Fibroblast of villous mesenchyme (primary cell): ENCODE measurements at places on chromosomes 2 and 18. TPM values are rescaled to one million over a fixed set of nuclear protein-coding genes. Genes with fewer than 3 reads are reported as not detected.

DNA sequence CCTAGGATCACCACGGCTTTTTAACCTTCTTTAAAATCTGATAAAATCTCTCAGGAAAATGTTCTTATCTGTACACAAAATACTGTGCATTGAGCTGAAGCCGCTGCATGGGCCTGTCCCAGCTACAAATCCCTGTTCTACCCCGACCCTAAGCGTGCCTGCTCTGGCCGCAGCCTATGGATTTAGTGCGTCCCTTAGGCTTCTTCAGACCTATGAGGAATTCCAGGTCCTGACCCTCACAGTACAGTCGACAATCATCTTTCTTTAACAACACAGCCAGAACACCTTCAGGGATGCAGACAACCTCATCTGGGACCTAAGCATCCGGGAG, 477 bp upstream of the WDCP start:
- no peak for DNase-seq

- no peak for DNase-seq
Measured at GRCh38 chr2:177264209-177264692, 276 bp downstream of the NFE2L2 start.

- no peak for DNase-seq
Measured at GRCh38 chr2:217026161-217026560, 166.3 kb upstream of the TNP1 start.

- DNase-seq: peak; percentile 29
Measured at GRCh38 chr2:189049709-189050164, 75.6 kb downstream of the COL3A1 start.

DNA sequence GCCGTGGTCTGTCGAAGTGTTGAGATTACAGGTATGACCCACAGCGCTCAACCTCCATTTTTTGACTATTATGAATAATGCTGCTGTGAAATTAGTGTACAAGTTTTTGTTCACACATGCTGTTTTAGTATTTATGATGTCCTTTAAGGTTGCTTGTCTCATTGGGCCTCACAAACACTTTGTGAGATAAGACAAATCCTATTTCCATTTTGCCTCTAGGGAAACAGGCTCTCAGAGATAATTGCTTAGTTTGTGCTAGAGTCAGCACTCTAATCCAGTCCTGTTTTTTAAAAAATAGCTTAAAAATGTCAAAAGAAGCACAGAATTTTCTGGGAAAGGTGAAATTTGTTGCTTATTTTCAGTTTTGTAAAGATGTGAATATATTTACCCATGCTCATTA, 43.3 kb upstream of the CUL3 start:
- DNase-seq: no peak

- no peak for DNase-seq
Measured at GRCh38 chr2:147351784-147352183, 493.0 kb upstream of the ACVR2A start.

GRCh38 chr2:18384242-18384641, 176.2 kb downstream of the RDH14 start:
- DNase-seq: peak; percentile 45

GRCh38 chr2:95328358-95329125, 31.4 kb downstream of the KCNIP3 start:
- no peak for DNase-seq

- DNase-seq: peak; percentile 74
Measured at GRCh38 chr18:45580127-45580526, 35.1 kb upstream of the SLC14A2 start.

DNA sequence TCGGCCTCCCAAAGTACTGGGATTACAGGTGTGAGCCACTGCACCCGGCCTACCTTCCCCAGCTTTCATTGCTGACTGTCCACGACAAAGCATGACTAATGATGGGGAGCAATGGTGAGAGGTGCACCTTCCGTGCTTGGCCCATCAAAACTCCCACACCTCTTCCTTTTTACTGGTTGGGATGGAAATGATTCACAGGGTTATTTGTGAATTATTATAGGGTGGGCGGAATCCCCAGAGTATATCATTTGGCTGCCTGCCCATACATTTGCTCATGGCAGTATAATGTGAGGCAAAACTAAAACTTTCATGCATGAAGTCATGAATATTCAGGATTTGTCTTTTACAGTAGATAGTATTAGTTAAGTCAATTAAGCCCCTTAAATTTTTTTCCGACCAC, 334.2 kb upstream of the NETO1 start:
- DNase-seq: no peak

- no peak for DNase-seq
Measured at GRCh38 chr18:23121133-23121532, 14.2 kb upstream of the CABLES1 start.

- peak; percentile 56 for DNase-seq
Measured at GRCh38 chr2:44233450-44234128, 41.7 kb upstream of the SLC3A1 start.

DNA sequence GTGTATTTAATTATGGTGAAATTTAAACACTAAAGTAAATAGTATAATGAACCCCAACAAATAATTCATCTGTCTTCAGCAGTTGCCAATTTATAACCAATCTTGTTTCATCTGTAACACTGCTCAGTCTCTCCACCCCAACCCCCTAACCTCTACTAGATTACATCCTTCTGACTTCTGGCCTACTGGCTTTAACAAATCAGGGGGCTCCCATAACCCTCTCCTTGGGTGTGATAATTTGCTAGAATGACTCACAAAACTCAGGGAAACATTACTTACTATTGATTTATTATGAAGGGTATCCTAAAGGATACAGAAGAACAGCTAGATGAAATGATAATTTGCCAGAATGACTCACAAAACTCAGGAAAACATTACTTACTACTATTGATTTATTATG, 50.7 kb downstream of the PIK3C3 start:
- DNase-seq: no peak

DNA sequence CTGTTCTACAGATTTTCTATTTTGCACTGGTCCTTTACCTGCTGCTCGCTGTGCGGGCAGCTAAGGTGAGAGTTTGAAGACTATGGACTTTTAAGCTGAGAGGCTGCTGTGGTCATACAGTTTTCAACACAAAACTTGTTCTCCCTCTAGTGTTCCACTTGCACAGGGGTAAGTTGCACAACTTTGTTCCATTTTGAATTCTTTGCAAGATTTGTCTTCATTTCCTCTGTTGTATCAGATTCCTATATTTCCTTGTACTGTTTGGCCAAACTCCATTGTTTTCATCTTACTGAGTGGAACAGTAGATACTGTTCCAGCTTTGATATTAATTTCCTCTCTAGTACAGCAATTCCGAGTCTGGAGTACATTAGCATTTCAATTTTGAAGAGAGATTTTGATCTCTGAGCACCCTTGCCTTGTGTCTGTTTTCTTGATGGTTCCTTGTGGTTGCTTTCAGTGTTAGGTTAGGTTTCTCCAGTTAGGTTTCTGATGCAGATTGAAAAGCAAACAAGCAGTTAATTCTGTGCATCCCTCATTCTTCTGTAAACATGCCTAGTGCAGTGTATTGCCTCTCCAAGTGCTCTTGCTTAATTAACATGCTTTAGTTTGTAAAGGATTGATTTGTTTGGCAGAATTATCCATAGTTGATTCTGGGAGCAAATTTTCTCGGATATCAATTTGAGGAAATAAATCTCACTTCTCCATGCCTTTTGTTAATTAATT, 188.8 kb downstream of the PTPRM start:
- peak; percentile 41 for DNase-seq

GRCh38 chr2:217685255-217685605, 317.6 kb downstream of the TNS1 start:
- peak; percentile 98 for DNase-seq

- peak; percentile 85 for DNase-seq
Measured at GRCh38 chr2:227450926-227451654, 20.9 kb upstream of the AGFG1 start.

GRCh38 chr2:145595296-145595695, 1075.4 kb upstream of the ZEB2 start:
- peak; percentile 60 for DNase-seq

GRCh38 chr2:46829231-46829995, 86.2 kb downstream of the MCFD2 start:
- no peak for DNase-seq

DNA sequence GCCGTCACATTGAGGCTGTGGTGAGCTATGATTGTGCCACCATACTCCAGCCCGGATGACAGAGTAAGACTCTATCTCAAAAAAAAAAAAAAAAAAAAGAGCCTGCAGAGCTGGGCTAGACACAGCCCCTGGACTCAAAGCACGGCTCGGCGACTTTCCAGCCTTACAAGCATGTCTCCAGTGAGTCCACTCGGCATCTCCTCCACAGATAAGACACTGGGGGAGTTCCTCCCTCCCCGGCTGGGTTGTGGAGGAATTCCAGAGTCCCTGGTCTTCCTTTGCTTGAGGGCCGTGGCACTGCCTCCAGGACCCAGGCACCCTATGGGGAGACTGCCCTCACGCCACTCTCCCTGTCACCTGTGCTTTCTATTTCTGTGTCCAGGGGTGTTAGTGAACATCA, 30.9 kb upstream of the RPL31 start:
- no peak for DNase-seq

DNA sequence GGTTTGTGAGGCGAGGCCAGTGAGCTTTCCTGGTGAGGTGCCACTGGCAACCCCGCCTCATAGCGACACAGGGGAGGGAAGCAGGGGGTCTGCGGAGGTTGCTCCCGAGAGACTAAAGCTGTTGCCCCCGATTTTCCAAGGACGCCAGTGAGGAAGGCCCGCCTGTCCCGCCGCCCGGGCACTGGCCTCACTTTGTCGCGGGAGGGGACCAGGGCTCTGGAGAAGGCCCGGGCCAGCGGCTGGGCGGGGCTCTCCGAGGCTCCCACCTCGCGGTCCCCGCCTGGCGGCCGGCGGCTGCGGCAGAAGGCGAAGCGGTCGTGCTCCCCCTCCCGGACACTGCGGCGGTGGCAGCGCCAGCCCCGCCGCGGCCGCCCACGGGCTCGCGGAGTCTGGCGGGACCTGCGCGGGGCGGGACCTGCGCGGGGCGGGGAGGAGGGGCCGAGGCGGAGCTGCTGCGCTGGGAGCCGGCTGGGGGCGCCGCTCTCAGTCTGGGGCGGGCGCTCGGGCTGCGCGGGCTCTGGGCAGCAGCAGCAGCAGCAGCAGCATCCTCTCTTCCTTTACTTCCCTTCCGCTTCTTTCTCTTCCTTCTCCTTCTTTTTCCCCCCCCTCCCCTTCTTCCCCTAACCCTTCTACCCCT, at the start of gene MAP2:
Gene MAP2 (plus strand): TSS at position 486 of the 637 bp plus-strand sequence. CDS start 229,124 bp downstream, outside the sequence.
- peak; percentile 62 for DNase-seq

GRCh38 chr18:8507915-8508705, 101.1 kb upstream of the RAB12 start:
- no peak for DNase-seq

DNA sequence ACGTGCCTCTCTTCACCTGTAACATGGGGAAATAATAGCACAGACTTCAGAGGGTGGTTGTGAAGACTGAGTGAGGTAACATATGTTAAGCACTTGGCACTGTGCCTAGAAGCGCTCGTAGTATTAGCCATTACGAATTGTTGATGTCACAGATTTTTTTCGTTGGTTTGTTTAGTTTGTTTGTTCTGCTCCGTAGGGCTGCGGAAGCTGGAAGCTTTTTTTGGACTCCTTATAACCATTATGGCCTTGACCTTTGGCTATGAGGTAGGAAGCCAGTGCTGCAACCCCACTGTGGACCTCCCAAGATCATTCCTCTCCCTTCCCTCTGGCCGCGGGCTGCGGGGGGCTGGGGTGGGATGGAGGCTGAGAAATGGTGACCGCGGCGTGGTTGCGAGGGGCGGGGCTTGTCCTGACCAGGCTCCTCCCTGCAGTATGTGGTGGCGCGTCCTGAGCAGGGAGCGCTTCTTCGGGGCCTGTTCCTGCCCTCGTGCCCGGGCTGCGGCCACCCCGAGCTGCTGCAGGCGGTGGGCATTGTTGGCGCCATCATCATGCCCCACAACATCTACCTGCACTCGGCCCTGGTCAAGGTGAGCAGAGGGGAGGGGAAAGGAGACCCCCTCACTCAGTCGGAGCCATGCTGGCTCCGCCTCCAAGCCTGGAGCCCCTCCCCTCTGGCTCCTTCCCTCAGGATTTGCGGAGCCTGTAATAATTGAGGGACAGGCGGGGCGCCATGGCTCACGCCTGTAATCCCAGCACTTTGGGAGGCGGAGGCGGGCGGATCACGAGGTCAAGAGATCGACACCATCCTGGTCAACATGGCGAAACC, 5.5 kb downstream of the SLC11A1 start:
- peak; percentile 88 for DNase-seq

DNA sequence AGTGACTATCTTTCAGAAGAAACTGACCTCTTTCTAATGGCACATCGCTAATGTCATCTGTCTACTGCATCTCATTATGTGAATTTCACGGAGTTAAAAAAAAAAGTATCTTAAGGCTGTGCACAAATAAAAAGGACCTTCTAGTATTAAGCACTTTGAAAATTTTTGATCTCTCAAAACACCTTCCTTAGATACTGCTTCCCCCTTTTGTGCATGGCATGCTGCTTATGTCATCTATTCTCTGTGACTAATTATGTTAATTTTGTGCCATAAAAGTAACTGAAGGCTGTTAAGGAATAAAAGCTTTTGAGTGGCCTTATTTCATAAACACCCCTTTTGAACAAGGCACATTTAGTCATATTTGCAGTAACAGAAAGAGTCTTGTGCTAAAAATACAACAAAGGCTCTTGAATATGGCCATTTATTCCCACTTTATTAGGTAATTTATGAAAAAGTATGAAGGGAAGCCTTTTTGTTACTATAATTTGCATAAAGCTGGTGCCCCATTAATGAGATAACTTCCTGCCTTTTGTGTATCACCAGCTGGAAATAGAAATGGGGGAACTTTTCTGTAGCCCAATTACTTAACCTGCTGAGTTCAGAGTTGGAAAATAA, 1412.0 kb upstream of the ZEB2 start:
- DNase-seq: no peak

DNA sequence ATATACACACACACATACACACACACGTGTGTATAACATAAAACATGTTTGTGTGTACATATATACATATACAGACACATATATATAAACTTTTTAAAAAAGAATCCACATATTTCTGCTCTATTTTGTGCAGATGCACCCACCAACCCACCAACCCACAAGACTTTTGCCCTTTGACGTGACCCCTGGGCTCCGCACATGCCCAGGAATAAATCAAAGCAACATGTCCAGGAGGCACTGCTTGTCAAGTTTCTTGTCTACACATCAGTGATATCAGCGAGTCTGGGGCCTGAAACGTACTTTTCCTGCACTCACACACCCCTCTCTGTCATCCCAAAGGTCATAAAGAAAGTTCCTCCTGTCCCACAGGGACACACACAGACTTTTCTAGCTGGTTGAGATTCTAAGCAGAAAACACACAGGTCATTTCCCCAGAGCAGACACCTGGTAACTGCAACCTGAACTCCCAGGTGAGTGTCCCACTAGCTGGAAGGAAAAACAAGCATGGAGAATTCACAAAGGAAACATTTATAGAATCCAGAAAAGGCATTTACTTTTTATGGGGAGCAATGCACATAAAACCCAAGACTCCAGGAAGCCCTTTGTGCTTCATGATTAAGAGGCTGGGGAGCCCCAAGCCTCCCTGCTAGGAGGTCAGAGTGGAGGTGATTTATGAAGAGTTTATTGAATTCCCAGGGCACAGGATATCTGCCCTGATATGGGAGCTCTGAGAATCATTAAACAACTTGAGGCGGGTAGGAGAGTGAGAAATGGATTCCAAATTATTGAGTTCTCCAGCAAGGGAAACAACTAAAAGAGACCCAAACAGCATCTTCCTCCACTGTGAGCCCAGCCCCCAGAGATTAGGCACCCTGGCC, 211.6 kb downstream of the MGAT5 start:
- no peak for DNase-seq

KLHL41 gene
- total RNA-seq: 0.32 and 0.43 TPM in 2 replicates

MAP2 gene
- total RNA-seq: 2.3 and 37.1 TPM in 2 replicates

IL37 gene
- 0.32 TPM in 1 of 2 replicates, not detected in the other for total RNA-seq

LONRF2 gene
- 0.32 and 1.3 TPM in 2 replicates for total RNA-seq

UGT1A7 gene
- total RNA-seq: not detected in 2 replicates

MSH2 gene
- total RNA-seq: 17.1 and 22.9 TPM in 2 replicates

SFT2D3 gene
- 4.7 and 5.8 TPM in 2 replicates for total RNA-seq

RNF181 gene
- total RNA-seq: 130 and 221 TPM in 2 replicates

RAD51AP2 gene
- under 0.01 TPM in 2 replicates for total RNA-seq

SLC9A2 gene
- not detected in 2 replicates for total RNA-seq

AFF3 gene
- 19.4 and 31.9 TPM in 2 replicates for total RNA-seq
